ENCODE measurements at places on chromosomes 5 and 9.
A peak's percentile ranks its signal among the peaks of the same experiment; 100 is the strongest.

DNA sequence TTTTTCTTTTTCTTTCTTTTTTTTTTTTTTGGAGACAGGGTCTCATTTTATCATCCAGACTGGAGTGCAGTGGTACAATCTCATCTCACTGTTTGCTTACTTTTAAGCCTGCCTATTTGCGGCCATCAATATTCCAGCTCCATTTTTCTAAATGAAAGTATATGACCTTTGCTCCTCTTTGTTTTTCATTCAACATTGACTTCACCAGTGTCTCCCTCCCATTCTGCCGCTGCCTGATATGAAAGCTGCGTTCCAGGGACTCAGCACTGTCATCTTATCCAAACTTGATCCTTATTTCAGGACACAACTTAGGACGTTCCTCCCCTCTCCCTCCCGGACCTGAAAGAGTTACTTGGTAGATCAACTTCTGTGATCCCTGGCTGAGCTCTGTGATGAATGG lies 73.6 kb downstream of the LRRC70 start:
- no peak for DNase-seq

DNA sequence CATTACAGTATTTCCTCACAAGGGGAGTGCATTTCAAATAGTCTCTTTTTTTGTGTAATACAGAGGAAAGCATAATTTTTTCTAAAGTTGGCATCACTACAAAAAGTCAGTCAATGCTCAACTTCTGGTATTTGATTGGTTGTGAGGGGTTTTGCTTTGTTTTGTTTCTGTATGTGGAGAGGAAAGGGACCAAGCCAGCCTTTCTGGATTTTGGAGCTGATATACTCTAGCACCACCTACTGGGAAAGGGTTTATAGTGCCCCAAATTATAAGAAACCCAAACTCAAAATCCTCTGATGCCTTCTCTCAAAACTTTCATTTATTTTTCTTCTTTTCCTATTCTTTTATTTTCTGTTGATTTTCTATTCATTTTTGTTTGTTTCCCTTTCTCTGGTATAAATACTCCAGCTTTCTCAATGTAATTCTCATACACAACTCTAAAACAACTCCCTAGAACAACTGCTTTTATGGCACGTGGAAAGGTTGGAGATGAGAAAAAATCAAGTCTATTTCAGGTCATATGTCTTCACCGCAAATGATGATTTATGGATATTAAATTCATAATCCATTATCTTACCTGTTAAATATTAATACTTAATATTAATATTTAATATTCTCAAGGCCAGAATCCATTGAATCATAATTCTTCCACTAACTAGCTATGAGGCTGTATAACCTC lies 69.5 kb upstream of the ANXA1 start:
- DNase-seq, result peak; percentile 52

- DNase-seq, result no peak
These were observed 21.7 kb downstream of the GPRIN1 start for GRCh38 chr5:176588297-176588696.

GRCh38 chr9:35757226-35757891 lies 3.3 kb upstream of the MSMP start:
- peak; percentile 32 for DNase-seq

- peak; percentile 84 for DNase-seq
These were observed 424.2 kb downstream of the SPATA31D1 start for GRCh38 chr9:82412586-82413305.

DNA sequence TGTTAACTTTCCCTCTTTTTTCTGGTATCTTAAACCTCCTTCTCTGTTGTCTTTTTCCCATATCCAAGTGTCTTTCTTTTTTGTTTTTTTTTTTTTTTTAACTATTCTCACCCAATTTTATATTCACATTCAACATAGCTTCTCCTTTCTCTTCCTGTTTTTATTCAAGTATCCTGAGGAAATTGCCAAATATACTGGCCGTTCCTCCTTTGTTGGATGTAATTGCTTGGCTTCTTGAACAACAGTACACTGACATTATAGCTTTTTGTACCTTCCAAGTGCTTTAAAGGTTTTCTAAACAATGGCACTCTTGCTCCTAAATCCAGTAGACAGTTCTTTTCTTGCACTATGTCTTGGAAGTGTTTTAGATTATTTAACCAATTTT lies 1146.8 kb downstream of the MAT2B start:
- DNase-seq, result no peak

- no peak for DNase-seq
These were observed 470 bp downstream of the BAG1 start for GRCh38 chr9:33264003-33264472.

- no peak for DNase-seq
These were observed 42.5 kb downstream of the VAV2 start for GRCh38 chr9:133949486-133950061.

GRCh38 chr5:61915646-61916045 lies 390.4 kb upstream of the KIF2A start:
- DNase-seq, result no peak

GRCh38 chr9:106577121-106577520 lies 285.8 kb upstream of the ZNF462 start:
- no peak for DNase-seq

GRCh38 chr9:117293206-117294114 lies 121.4 kb downstream of the ASTN2 start:
- DNase-seq, result no peak

GRCh38 chr5:137932800-137933199 lies 43.5 kb downstream of the PKD2L2 start:
- no peak for DNase-seq

- DNase-seq, result no peak
These were observed 142.6 kb upstream of the LMX1B start for GRCh38 chr9:126471084-126471624.

DNA sequence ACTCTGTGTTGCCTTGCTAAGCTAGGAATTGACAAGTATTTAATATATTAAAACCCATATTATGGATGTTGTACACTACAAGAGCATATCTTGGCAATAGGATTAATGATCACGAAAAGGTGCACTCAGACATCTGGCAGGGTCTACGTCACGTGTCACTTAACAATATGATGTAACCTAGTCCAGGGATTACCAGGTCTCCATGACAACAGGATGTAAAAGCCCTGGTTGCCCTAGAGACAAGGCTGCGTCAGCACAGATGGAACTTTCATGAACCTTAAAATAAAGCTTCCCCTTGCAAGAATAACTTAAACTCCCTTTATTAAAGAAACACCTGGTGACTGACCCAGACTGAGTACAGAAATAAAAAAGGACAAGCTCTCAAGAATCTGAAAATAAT lies 717.8 kb downstream of the CDH18 start:
- DNase-seq, result no peak

GRCh38 chr5:176166427-176166826 lies 71.8 kb upstream of the SIMC1 start:
- peak; percentile 30 for DNase-seq

DNA sequence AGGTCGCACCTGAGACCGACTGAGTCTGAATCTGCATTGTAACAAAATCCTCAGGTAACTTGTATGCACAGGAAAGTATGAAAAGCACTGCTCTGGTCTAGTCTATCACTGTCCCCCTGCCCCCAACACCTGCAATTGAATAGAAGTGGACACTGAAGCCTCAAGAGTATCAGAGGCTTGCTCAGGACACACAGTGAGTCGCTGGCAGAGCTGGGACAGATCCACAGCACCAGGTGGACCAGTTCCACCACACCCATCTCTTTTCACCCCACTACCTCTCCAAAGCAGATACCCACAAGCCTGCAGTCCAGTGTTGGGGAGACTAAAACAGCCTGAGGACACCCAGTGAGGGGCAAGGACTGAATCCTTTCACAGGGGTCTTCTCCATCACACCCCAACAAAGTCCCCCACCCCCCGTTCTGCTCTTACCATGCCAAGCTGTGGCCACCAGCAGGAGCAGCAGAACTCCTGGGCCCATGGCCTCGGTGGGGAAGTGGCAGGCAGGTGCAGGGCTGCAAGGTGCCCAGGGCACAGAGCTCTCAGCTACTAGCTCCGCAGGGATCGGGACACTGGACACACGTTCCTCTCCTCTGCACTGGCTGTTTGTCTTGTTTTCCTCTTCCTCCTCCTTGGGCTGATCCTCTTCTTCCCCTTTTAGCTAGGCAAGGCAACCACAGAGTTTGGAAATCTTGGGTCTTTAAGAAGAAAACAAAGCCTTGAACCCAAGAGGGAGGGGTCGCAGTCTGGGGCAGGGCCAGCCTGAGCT lies at the start of gene CSF1R:
CSF1R (minus strand) TSS at position 605 of the 766 bp plus-strand sequence; CDS start at position 478, 127 bp downstream.
- no peak for DNase-seq

DNA sequence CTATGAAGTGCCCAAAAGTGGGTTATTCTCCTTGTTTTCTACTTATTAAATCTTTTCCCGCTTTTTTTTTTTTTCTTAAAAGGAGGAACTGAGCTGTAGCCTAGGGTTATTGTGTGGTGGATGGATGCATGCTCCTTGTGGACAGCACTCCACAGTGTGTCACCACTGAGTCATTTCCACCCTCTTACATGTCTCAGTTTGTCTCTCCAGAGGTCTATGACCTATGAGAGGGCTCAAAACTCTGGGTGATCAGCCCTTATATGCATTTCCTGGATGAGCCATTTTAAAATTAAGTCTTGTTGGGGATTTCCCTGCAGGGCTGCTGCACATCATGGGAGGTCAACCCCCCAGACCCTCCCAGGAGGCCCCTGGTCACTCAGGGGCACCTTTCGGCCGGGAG lies 102.2 kb upstream of the MOCS2 start:
- DNase-seq, result peak; percentile 98

GRCh38 chr5:39167141-39167971 lies 52.0 kb downstream of the FYB1 start:
- DNase-seq, result peak; percentile 3

- DNase-seq, result no peak
These were observed 45.1 kb downstream of the SLCO6A1 start for GRCh38 chr5:102453716-102454115.

DNA sequence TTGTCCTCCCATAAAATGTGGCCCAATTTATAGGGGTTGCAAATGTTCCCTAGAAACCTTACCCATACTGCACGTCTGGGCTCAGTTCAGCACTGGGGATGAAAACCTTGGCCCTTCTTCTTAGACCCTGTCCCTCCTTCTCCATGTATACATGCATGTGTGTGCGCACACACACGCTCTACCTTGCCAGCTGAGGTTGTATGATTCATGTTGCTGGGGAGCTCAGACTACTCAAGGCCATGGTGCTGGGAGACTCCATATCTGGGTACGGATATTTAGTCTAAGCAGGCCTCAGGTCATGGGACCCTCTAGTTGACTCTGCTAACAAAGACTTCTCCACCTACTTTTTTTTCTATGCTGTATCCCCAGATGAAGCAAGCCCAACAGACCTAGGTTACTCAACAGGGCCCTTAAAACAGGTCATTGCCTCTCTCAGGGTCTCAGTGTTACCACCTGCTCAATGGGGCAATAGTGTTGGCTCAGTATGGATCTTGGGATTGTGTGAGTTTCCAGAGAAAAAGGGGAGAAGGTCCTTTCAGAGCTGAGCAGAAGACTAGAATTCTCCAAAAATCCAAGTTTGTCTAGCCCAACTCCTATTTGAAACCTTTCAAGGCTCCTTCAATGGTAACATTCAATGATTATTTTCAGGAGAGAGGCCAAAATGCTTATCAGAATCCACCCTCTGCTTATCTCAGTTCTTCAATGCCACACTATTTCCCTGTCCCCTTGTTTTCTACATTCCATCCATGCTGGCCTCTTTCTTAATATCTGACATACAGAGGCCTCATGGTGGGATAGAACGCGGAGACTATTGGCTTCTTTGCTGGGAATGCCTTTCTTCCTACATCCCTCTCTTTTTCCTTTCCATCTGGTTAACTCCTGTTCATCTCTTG lies 123.6 kb upstream of the PITX1 start:
- no peak for DNase-seq

GRCh38 chr5:53201746-53202145 lies 92.2 kb upstream of the MOCS2 start:
- DNase-seq, result no peak

GRCh38 chr9:98888801-98889421 lies 54.8 kb upstream of the COL15A1 start:
- DNase-seq, result no peak

GRCh38 chr5:100516285-100516684 lies 18.9 kb upstream of the FAM174A start:
- no peak for DNase-seq

- no peak for DNase-seq
These were observed 589.4 kb downstream of the NR2F1-AS1 start for GRCh38 chr5:92991581-92992067.

DNA sequence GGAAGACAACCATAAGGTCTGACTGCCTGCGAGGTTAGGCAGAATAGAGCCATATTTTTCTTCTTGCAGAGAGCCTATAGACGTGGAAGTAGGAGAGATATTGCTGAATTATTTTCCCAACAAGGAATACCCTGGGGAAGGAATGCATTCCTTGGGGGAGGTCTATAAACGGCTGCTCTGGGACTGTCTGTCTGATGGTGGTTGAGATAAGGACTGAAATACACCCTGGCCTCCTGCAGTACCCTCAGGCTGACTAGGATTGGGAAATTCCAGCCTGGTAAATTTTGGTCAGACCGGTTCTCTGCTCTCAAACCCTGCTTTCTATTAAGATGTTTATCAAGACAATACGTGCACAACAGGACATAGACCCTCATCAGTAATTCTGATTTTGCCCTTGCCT lies 617.5 kb upstream of the GRIN3A start:
- DNase-seq, result no peak

GRCh38 chr5:174490728-174491127 lies 233.7 kb upstream of the MSX2 start:
- no peak for DNase-seq

GRCh38 chr5:119681734-119682133 lies 52.4 kb downstream of the FAM170A start:
- no peak for DNase-seq

- no peak for DNase-seq
These were observed 182.3 kb downstream of the SPATA31D1 start for GRCh38 chr9:82170866-82171265.

- DNase-seq, result peak; percentile 65
These were observed 363.3 kb upstream of the GRIN3A start for GRCh38 chr9:102101723-102102122.

- DNase-seq, result no peak
These were observed 136.6 kb upstream of the RAPGEF1 start for GRCh38 chr9:131876486-131876885.

DNA sequence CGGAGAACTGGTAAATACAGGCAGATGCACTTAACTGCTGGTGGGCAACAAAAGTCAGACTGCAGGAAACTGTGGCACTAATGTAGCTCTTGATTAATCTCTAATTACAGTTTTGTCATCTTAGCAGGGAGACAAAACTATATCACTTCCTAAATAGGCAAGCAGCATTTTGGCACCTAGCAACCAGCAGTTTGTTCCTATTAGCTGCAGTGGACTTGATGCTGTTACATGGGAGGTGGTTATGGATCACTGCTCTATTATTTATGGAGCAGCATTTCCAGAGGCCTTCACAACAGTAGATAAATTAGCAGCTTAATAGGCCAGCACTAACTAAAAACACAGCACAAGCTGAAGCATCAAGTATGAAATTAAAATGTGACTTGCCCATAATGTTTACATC lies 518.3 kb upstream of the ITGA1 start:
- DNase-seq, result no peak
